ENCODE measurements at places on chromosomes 7 and 10.

DNA sequence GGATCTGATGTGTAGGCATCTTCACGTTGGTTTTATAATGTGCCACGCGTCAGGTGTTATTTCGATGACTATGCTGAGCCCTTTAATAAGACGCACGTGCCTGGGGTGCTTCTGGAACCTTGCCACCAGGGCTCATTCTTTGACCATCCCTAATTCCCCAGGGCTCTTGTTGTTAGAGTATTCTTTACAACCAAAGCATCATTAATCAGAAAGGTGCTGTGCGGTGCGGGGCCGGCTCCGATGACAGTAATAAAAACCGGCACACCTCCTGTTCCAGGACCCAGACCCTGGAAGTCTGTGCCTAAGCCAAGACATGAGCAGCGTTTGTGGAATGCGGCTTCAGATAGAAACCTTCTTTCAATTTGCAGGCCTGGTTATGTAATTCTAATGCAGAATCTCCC, 58.4 kb downstream of the MGMT start:
- DNase-seq: no peak

DNA sequence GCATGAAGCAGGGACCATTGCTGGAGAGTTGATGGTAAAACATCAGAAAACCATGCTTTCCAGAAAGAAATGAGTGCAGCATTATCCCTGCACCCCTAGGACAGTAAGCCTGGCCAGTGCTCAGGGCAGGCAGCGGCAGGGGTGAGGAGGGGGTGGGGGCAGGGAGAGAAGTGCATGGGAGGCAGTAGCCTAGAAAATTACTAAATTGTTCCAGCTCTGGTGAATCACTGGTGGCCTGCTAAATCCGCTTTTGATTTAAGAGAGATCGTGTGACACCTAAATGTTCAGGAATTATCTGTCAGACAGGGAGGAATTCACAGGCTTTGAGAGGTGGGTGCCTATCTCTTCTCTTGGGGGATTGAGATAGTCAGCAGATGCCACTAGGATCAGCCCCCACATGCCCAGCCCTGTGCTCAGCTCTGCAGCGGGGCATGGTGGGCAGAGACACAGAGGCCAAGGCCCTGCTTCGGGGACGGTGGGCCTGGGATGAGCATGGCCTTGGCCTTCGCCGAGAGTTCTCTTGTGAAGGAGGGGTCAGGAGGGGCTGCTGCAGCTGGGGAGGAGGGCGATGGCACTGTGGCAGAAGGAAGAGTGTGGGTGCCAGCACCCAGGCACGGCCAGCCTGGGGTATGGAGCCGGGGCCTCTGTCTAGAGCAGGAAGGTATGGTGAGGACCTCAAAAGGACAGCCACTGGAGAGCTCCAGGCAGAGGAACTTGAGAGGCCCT, 5.0 kb upstream of the AQP1 start:
- DNase-seq: no peak

DNA sequence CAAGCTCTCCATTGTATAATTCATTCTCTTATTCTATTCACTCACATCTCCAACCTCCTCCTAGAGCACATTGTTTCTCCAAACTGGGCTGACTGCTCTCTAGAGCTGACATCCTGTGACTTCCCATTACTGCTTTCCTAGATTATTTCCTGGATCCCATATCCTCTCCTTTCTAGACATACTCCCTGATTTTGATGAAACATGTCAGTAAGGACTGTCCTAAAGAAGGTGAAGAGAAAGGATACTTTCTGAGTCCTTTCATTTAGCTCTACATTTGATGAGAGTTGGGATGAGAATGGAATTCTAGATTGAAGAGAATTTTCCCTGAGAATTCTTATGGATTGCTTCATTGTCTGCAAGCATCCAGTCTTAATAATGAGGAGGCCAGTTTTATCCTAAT, 78.8 kb downstream of the CNNM2 start:
- no peak for DNase-seq

- DNase-seq: no peak
Observed at GRCh38 chr10:69419096-69419743, 2.5 kb upstream of the TACR2 start.

GRCh38 chr7:11934796-11935195, 102.8 kb upstream of the THSD7A start:
- no peak for DNase-seq

GRCh38 chr10:22713853-22714478, 412 bp downstream of the PIP4K2A start:
- peak; percentile 52 for DNase-seq

DNA sequence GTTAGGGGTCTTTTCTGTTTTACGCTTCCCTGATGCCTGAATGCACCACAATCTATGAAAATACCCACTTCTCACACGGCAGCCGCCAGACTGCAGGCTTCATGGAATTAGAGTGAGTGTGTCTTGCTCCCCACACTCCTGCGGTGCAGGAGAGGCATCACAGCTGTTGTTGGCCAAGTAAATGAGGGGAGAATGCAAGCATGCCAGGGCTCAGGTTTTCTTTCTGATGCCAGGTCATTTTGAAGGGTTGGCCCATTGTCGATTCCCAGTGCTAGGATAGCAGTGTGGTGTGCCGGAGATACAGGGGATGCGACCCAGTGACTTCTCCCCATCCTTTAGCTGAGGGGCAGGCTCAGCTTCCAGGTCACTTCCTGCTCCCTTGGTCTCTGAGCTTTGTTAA, 16.3 kb downstream of the CXCL12 start:
- no peak for DNase-seq

- no peak for DNase-seq
Observed at GRCh38 chr7:3696113-3696512, 395.1 kb downstream of the SDK1 start.

DNA sequence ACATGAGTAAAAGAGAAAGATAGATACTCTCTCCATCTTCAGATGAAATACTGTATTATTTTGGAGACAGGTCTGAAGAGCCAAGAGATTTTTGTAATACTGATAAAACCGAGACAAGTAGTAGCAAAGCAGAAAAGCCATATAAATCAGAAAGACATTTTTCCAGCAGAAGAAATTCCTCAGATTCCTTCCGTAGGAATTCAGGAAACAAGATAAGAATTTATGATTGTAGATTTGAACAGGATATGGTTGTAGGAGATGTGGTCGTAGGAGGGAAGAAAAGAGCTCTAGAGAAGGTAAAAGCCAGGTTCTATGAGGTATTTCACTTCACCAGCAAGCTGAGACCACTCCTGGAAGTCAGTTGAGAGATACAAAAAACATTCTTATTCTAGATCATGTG, 17.6 kb upstream of the AASS start:
- no peak for DNase-seq

Data from activated CD4-positive, alpha-beta T cell treated with anti-CD3 and anti-CD28 coated beads for 48 hours (primary cell).